ENCODE measurements at places on chromosomes 3 and 15.

DNA sequence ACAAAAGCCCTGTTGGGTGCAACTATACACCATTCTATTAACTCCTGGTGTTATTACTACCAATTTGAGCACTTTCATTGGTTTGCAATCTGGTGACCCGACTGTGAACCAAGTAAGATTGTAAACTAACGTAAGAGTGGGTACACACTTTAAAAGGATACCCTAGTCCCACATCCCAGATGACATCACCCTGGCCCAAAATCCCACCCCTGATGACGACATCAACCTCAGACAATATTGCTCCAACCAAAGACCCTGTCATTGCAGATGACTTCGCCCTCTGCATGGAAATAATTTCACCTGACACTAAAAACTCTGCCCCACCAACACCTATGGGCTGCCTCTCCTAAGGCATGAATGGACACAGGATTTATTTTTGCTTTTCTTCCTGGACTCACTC lies 25.6 kb upstream of the MKRN3 start:
- DNase-seq: no peak

DNA sequence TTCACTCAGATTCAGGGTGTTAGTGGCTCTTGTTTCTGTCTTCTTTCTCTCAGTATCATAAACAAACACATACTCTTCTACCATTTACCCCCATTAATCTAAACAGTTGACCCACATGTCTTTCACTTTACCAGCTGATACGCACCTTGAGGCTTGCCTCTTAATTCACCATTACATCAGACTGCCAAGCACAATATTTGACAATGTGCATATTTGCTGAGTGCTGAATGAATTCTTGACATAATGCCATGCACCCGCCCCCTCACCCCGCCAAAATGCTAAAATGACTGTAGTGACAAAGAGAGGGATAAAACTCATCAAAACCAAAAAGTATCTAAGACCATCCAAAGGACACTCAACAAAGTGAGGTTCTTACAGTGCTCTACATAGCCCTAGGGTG lies 57.4 kb downstream of the NGLY1 start:
- DNase-seq: no peak

DNA sequence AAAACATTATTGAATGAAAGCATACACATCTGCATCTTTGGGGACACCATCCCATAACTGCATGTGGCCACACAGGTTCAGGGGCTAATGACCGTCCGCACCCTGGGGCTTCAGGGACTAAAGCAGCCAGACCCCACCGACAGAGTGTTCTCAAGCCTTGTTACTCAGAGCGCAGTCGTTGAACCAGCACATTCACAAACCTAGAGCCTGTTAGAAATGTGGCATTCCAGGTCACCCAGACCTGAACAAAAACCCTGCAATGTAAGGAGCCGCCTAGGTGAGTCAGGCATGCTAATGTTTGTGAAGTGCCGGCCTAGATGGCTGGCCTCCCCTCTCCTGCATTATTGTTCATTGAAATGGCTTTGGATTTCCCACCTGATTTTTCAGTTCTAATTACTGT lies 52.3 kb upstream of the HACD2 start:
- no peak for DNase-seq

- no peak for DNase-seq
These were observed 315.0 kb upstream of the NR2E3 start for GRCh38 chr15:71495398-71495780.

DNA sequence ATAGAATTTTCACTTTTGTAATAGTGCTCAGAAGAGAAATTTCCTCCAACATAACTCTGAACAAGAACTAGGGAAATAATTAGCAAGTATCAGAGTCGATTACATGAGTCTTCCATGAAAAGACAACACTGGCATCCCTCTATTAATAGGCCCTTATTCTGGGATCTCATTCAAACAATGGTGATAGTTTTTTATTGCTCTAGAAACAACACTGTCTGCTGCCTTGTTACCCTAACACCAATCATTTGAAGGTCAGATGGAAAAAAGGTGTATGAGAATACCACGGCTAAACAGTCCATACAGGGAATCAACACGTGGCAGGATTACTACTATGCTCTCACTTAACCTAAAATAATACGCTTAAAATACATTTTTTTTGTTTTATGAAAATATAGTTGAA lies 35.9 kb downstream of the GNB4 start:
- no peak for DNase-seq

GRCh38 chr3:9213019-9213634 lies 36.3 kb downstream of the SRGAP3 start:
- no peak for DNase-seq

- no peak for DNase-seq
These were observed 13.4 kb upstream of the NR2F2 start for GRCh38 chr15:96316953-96317629.

DNA sequence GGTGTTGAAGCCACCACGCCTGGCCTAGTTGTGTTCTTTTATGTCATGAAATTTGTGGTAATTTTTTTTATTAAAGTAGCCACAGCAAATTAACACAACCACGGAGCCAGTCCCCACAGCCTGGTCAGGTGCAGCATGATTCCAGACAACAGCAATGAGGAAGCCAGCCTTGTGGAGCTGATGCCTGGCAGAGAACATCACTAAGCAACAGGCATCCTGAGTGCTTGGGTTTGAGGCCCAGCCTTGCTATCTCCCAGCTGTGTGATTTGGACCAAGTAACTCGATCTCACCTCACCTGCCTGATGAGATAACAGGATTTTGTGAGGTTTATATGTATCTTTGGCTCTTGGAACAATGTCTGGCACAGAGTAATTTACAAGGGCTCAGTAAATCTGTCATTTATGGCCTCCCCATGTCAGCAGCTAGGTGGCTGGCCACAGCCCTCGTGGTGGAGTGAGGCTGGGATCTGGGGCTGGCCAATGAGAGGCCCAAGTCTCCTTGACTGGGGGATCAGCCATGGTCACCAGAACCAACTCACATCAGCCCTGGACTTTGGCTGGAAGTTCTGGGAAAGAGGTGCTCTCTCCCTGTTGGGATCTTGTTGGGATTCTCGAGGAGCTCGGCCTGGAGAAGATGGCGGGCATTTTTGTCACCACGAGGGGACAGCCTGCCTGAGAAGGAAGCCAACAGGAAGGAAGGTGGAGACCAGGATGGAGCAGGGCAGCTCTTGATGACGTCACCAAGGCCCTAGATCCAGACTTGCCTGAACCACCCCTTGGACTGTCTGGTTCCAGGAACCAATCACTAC lies 22.8 kb upstream of the FLNB start:
- DNase-seq: no peak

- DNase-seq: no peak
These were observed 358.0 kb upstream of the TGFBR2 start for GRCh38 chr3:30248423-30248822.

DNA sequence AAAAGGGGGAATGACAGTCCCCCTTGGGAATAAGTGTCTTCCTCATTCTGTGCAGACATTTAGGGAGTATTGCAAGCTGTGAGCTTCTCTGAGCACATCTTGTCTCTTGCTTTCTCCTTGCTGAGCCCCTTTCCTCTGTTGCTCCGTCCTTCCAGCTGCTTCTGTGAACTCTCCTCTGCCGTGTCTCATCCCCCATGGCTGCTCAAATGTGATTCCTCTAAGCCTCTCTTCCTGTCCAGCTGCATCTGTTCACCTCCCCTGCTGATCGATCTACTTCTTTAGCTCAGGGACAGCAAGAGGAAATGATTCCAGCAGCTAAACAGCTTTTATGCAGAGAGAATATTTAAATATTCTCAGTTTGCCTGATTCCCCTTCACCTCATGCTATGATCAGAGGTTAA lies 328.0 kb upstream of the DNAJC19 start:
- DNase-seq: no peak

- DNase-seq: no peak
These were observed 979 bp upstream of the ZNF621 start for GRCh38 chr3:40523781-40524180.

DNA sequence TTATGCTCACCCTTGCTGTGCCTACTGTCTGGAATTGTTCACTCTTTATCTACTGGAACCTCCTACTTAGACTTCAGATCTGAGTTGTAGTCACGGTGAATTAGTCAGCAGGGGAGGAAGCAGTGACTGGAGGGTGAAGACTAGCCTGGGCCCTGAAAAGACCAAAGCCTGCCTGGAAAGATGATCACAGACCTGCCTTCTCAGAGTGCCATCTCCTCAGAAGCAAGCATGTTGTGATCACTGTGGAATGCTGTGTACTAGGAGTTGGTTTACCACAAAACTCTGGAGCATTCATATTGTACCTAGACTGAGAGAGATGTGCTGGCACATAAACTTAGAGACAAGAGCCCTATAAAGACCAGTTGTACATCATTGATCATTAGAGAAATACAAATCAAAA lies 100.7 kb upstream of the SCN10A start:
- no peak for DNase-seq

GRCh38 chr3:30286007-30286669 lies 320.3 kb upstream of the TGFBR2 start:
- no peak for DNase-seq

DNA sequence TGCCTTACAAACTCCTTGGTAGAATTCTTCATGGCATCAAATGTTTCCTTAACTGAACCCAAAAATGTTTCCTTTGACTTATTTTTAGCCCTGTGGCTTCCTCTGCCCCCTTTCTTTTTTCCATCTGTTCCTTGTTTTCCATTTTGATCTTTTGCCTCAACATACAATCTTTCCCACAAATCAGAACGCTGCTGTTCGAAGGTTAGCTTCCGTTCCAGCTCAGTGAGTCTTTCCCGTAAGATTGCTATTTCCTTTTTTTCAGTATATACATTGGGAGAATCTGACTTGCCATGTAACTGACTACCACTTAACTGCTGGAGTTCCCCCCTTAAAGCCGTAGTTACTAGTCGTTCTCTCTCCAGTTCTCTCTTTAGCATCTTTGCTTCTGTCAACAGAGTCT lies 41.2 kb downstream of the PIGB start:
- no peak for DNase-seq

DNA sequence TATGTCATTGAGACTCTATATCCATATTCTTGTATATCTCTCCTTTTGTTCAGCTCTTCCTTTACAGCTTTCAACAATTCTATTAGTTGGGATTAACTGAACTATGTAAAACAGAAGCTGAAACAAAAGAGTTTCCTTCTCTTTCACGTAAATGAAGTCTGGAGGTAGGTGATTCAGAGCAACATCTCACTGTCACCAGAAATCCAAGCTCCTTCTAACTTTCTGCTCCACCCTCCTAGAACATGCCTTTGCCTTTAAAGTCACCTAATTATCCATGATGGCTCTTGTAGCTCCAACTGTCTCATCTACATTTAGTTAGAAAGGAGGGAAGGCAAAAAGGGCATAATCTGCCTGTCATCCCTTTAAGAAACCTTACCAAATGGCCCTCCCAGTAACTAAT lies 458.2 kb upstream of the MDFIC2 start:
- DNase-seq: no peak

DNA sequence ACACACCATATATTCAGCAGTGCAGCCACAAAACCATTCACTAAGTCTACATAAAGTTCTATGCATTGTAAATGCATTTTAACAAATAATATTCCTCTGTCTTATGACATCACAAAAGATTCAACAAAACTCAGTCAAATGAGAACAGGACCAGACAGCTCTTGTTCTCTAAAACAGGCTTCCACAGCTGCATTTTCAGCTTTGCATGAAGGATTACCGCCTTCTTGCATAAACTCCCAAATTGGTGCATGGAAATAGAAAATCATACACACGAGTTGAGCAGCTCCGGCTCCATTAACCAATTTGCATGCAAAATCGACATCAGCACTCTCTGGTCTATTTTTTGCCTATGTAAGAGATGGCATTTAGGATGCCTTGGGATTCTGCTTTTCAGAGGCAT lies 66.4 kb downstream of the RFTN1 start:
- DNase-seq: no peak

- no peak for DNase-seq
These were observed 35.0 kb downstream of the LPP start for GRCh38 chr3:188188911-188189310.

DNA sequence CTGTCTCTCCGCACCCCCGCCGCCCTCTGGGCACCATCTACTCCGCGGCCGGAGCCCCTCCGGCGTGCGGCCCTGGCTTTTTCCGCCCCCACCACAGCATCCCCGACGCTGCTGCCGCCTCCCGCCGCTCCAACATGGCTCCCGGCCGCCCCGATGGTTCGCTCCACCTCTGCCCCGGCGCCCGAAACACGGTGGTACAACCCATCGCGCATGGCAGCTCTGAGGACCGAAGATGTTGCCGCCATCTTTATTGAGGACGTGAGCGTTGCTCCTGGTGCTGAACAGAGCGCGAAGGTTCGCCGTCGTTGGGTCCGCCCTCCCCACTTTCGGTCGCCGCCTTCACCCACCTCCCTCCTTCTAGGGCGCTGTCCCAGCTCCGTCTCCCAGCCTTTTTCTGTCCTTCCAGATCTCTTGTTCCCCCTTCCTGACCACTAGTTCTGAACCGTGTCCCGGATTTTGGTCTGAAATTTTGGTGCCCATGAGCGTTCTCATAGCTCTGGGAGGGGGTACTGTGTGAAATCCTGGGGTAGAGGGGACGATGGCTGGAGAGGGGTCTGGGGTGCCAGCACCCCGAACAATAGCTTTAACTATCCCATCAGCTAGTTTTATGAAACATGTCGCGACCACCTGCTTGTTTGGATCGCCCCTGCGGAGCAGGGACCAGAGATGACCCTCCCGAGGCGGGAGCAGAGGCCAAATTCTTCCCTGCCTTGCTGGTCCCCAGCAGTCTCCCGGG lies at the start of gene CELSR3:
Gene CELSR3, minus strand, starts transcription at position 134 of the 736 bp plus-strand sequence. CDS start 252 bp downstream, outside the sequence.
- DNase-seq: no peak

GRCh38 chr3:49803465-49804140 lies 542 bp downstream of the INKA1 start:
- DNase-seq: no peak

DNA sequence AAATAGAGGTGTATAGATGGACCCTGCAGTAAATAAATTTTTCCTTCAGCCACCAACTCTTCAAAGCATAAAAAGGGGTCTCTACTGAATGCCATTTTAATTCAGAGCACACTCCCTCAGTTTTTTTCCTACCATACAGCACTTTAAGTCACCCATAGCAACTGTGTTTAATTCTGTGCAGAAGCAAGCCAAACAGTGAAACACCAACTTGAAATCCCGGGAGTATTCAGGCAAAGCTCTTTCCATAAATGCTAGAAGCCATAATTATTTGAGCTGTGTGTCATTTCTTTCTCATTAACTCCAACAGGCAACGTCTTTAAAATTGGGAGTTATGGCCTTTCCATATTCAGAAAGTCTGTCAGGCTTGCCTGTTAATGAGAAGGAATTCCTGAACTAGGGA lies 562.1 kb downstream of the GRM7 start:
- DNase-seq: no peak

- DNase-seq: peak; percentile 49
These were observed 112.7 kb downstream of the RAB11A start for GRCh38 chr15:65981837-65982626.

GRCh38 chr15:67080900-67081431 lies 15.6 kb downstream of the SMAD3 start:
- DNase-seq: no peak

DNA sequence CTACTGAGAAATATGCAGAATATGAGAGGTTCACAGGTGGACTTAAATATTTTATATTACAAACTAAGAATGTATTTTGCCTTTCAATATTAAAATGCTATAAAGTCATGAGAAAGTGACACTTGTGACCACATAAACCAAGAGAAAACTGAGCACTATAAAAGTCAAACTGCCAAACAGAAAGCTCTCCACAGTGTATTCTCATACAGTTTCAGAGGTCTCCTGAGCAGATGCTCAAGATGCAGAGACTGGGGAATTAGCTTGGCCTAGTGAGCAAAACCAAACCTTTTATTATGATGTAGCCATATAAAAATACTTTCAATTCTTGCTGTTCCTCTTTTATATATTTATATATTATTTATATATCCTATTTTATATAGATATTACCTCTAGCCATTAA lies 227.8 kb downstream of the TBC1D5 start:
- DNase-seq: no peak
